ENCODE measurements at places on chromosomes 2 and 18.
A peak's percentile ranks its signal among the peaks of the same experiment; 100 is the strongest.

GRCh38 chr2:218852911-218853667, 6.5 kb upstream of the WNT6 start:
- DNase-seq, result peak; percentile 40

- no peak for DNase-seq
These were observed 25.3 kb upstream of the RUFY4 start for GRCh38 chr2:218043701-218044109.

DNA sequence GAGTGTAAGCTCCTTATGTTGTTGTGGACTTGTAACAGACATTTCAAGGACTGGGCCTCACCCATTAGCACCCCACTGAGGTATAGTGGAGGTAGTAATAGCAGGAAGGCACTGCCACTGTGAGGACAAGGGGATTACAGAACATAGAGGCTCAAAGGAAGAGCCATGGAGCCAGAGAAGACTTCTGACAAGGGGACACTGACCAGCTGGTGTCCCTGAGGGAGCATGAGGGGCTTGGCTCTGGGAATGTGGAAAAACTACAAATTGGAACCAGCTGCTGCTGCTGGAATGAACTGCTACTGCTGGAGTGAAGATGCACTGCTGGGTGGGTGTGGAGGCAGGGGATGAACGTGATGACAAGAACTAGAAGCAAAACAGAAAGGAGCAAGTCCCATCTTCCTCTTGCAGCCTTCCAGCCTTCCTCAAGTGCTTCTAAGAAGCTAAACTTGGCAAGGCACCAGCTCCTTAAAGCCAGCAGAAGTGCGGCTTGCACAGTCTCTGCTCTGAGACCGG, 167.3 kb upstream of the NOSTRIN start:
- DNase-seq, result no peak

DNA sequence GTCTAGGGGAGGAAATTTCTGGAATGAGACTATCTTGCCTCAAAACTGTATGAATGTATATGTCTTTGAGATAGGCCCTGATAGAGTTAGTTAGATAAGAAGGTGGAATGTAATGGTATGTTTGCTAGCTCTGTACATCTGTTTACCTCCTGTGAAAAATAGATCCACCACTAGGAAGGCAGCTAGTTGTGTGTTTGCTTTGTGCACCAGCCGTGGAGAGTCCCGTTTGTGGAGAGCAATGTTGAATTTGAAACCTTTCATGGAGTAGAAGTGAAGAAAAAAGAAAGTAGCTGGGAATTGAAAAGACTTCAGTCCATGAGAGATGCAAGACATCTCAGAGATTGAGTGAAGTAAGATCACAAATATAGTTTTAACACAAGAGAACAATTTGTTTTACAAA, 25.4 kb downstream of the ASXL3 start:
- no peak for DNase-seq

DNA sequence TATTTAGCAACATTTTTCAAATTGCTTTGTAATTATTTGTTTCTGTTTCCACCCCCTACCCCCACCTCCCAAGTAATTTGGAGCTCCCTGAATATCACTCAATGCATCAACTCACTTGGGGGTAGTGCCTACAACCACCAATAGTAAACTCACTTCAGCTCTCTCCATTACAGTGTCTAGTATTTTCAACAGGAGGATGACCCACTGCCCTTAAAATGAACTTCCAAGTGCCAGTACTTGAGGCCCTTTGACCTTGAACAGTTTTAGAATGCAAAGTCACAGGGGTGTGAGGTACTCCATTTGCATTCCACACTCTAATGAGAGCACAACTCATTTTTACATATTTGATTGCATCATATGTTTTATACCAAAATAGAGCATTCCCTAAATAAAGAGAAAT, 523.0 kb downstream of the ERBB4 start:
- DNase-seq, result no peak

DNA sequence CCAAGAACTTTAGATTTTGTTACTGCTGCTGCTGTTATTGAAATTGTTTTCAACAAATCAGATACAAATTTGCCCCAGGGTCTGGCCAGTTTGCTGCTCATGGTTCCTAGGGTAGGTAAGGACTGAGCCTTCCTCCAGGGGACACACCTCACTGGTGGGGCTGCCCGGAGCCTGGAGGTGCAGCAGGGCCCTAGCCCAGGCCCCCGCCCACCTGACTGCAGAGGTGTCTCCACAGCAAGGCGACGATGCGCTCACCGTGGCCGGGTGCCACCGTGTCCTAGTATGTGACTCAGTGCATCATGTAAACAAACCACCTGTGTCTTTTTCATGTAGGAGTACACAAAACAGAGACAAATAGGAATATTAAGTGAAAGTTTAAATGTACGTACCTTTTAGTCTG, 153.5 kb upstream of the TPO start:
- no peak for DNase-seq

Measured in activated T-helper 9 cell treated with anti-CD3 and anti-CD28 coated beads, Interleukin-2, amount 50 U/mL, for 16 hours (primary cell).